ENCODE measurements at places on chromosomes 16 and 17.

DNA sequence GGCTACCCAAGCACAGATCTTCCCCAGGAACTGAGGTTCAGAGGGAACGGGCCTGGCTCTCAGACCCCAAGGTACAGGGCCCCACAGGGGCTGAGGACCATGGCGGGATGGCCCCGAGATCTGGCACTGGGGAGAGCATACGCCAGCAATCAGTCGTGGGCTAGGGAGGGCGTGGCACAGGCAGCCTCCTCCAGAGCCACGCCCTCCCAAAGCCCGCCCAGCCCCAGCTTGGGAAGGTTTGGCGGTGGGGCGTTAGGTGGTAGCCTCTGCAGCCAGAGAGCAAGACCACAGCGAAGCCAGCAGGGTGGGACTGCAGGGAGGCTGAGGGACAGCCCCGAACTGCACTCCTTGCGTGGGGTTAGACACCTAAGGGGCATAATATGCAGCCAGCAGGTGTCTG is 11.6 kb downstream of the WNT9B start:
- no peak for DNase-seq

- DNase-seq, result no peak
These were observed 53.2 kb downstream of the AMFR start for GRCh38 chr16:56372013-56372634.

DNA sequence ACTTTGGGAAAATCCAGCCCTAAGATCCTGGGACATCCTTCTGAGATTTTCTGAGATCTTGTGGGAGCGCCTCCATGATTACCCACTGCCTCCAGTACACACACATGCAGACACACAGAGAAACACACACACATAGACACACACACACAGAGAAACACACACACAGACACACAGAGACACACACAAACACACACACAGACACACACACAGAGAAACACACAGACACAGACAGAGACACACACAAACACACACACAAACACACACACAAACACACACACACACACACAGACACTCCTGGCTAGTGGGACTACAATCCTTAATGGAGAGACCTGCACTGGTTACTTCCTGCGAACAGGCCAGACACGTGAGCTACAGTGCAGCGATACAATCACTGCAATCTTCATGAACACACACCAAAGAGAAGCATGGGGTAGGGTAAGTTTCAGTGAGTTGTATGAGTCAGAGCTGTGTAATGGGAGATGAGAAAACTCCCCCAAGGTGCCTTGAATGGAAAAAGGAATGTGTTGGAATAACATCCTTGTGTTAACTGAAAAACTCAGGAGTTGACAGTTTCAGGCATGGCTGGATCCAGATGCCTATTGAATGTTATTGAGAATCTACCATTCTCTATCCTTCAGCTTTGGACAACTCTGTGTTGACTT is 79.5 kb downstream of the SLC6A2 start:
- DNase-seq, result no peak

DNA sequence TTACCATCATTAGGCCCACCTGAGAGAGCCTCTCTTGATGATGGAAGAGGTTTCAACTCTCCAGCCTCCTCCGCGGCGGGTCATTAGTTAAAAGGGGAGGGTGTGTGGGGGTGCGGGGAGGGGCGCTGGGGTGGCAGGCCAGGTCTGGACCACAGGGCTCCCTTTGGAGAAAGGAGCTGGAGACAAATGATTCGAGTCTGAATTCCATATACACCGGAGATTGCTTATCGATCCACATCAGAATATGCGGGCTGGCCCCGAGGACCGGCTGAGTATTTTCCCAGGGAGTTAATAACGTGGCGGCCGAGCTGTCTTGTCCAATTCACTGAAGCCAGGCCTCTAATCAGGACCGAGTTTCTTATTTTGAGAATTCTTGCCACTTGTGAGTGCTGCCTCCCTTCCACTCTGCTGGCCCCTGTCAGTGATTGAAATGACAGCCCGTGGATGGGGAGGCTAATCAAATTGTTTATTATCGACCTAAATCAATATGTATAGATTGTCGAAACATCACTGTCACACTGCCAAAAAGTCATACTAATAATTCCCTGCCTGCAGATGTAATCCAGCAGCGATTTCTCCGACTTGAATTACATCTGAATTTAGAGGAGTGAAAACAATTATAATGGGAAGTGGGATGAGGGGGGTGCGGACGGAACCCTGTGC is 202.7 kb downstream of the SALL1 start:
- no peak for DNase-seq

DNA sequence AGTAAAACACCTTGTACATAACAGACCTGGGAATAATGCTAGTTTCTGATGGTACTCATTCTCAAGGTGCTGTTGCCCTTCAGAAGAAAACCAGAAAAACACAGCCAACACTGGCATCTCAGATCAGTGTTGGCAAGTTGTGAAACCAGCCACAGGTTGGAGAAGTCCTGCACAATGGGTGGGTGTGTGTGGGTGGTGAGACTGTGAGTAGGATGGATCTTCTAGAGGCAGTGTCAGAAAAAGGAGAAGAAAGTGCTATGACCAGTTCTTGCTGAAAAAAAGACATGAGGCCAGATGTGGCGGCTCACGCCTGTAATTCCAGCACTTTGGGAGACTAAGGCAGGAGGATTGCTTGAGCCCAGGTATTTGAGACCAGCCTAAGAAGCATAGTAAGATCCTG is 35.2 kb upstream of the SMIM36 start:
- no peak for DNase-seq

GRCh38 chr17:6413065-6413464 is 21.9 kb downstream of the AIPL1 start:
- DNase-seq, result no peak

DNA sequence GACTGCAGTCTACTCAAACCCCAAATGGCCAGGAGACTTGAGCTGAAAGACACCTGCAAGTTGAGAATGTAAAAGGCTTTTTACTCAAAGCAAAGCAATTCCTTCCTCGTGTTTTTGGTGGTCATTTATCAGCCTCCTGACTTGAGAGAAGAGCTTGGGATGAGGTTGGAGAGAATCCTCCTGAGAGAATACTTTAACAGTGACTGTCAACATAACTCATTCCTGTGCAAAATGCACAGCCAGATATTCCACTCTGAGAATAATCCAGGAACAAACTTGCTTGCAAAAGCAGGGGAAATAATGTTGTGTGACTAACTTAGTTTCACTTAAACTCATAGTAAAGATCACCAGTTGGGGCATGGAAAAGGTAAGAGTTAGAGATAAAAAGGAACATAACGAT is 53.4 kb downstream of the SNTB2 start:
- DNase-seq, result no peak

DNA sequence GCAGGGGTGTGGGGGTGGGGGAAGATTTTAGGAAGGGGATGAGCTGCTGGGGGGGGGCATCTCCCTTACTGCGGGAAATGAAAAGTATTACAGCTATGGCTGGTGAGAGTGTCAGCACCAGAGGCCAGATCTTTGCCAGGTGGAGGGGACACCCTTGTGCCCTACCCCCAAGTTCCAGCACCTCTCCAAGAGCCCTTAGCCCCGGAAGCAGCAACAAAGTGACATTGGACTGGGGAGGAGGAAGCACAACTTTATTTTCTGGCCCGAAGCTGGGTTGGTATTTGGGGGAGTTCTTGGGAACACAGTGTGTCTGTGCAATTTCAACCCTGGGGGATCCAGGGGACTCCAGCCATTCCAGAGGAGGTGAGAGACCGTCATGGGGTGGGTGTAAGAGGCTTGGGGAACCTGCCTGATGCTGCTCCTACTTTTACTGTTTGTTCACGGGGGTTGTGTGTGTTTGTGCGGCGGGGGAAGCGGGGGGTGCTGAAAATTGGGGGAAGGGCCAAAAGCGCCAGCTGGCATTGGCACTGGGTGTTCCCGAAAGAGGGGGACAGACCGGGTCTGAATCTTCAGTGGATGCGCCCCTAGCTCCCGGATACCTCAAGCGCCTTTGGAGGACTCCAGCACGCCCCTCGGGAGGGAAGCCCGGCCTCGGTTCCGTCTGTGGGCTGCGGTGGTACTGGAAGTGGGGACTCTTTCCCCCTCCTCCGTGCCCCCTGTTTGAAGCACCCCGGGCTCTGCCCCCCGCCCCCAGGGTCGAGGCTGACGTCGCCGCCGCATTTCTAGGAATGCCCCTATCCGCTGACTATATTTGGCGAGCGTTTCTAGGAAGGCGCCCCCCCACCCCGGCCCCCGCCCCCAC is 230.3 kb downstream of the MRTFB start:
- no peak for DNase-seq

DNA sequence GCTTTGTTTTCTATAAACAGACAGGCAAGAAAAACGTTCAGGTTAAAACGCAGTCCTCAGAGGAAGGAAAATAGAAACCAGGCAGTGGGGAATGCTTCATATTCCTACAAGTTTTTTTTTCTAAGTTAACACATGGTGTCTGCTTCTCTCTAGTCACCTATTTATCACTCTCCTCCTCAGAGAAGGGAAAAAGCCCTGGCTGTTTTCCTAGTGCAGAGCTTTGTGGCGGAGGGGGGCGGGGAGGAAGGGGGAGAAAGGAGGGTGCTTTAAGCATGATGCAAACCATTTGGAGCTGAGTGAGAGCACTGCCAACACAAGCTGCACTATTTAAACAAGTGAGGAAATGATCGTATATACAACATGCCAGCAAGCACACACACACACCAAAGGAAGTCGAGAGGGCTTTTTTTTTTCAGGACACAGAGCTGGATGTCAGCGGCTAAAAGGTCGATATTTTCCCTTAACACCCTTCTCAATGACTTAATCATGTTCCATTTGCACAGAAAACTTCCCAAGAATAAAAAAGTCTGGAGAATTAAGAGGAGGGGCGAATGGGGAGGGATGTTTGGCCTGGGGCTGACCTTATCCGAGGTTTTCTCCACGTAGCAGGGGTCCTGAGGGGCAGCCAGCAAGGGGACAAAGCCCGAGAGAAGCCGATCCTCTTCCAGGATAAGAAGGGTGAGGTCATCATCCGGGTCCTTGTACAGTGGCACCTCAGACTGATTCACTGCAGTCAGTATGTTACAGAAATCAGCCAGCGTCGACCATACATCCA is 117.4 kb downstream of the HIC1 start:
- DNase-seq, result peak; percentile 49

DNA sequence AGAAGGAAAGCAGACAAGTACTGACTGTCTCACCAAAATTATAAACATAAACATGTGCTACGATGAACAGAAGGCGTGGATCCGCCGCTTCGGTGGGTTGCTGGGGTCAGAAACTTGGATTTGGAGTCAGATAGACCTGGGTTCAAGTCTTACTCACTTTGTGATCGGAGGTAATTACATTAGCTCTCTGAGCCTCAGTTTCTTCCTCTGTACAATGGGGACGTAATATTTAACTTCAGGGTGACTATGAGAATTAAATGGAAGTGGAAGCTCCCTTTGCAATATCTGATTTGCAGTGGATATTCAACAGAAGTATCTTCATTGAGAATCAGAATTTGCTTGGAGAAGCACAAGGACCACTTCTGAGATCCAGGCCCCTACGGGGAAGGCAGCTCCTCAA is 6.2 kb downstream of the RHBDL3 start:
- no peak for DNase-seq

DNA sequence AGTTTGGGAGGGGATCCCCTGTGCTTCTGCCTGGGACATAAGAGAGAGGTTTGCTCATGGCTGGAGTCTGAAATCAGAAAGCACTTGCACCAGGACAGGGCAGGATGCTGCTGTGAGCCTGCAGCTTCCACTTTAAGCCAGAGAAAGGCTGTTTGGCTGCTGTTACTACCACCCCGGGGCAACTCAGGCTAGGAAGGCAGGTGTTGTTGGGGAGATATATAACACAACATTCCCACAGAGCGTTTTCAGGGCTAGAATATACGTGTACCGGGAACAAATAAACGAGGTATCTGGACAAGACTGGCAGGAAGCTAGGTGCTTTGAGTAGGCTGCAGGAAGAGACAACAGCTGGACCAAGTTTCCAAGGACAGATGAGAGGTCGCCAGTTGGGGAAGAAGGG is 313.3 kb upstream of the CCL2 start:
- DNase-seq, result no peak

GRCh38 chr17:32992321-32993033 is 830 bp downstream of the SPACA3 start:
- no peak for DNase-seq

- DNase-seq, result no peak
These were observed 21.3 kb downstream of the DNAH17 start for GRCh38 chr17:78555746-78556401.

DNA sequence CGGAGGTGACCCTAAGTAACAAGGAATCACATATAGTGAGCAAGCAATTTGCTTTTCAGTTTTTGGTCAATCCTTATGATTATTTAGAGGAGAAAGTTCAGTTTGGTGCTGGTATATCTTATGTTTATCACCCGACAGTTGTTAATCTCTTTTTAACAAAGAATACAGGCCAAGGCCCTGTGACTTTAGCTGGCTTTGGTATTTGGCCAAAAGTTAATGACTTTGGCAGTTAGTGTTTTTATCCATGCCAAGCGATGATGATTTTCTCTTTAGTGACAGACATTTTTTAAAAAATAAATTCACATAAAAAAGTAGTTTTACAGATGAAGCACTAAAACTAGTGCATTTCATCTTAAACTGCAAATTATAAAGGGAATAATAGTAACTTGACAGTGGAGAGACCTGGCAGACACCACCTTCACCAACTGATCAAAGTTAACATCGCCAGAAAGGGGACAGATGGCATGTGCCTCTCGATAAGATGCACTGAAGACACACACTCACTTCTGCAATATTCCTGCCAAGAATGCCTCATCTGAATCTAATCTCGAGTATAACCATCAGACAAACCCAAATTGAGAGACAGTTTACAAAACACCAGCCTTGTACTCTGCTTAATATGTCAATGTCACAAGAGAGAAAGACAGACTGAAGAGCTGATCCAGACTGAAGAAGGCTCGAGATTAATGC is 6.9 kb downstream of the DEXI start:
- no peak for DNase-seq

- DNase-seq, result no peak
These were observed 526 bp downstream of the MRPS23 start for GRCh38 chr17:57849163-57849873.

DNA sequence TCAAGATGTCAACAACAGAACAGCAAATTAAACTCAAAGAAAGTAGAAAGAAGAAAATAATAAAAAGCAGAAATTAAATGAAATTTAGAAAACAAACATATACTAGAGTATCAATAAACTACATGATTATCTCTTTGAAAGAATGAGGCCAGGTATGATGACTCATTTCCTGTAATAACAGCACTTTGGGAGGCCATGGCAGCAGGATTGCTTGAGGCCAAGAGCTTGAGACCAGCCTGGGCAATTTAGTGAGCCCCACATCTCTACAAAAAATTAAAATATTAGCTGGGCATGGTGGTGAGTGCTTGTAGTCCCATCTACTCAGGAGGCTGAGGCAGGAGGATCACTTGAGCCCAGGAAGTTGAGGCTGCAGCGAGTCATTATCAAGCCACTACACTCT is 232.5 kb downstream of the RAB11FIP4 start:
- no peak for DNase-seq

- DNase-seq, result no peak
These were observed 8.6 kb upstream of the TSPOAP1 start for GRCh38 chr17:58337210-58337599.

GRCh38 chr16:54512467-54512995 is 225.9 kb upstream of the IRX3 start:
- DNase-seq, result no peak
